ENCODE measurements at places on chromosomes 2 and 18.

GRCh38 chr18:33923980-33924379 is 300.7 kb downstream of the NOL4 start:
- DNase-seq: no peak
- no peak overlapping the region for H3K27ac ChIP-seq
- no peaks in the 10 kb centered on the region for H3K27me3 ChIP-seq
- no peaks in the 10 kb centered on the region for H3K4me1 ChIP-seq
- no peaks in the 10 kb centered on the region for H3K36me3 ChIP-seq
- H3K4me3 ChIP-seq: no peak overlapping the region

- no peak for DNase-seq
- H3K36me3 ChIP-seq: no peaks in the 10 kb centered on the region
- no peak overlapping the region for H3K27ac ChIP-seq
- no peaks in the 10 kb centered on the region for H3K4me1 ChIP-seq
- H3K4me3 ChIP-seq: no peak overlapping the region
- H3K27me3 ChIP-seq: no peaks in the 10 kb centered on the region
Observed at GRCh38 chr2:111975053-111975552, 76.7 kb downstream of the MERTK start.

- H3K36me3 ChIP-seq: peaks cover 31% of the 10 kb centered on the region
- H3K27me3 ChIP-seq: no peaks in the 10 kb centered on the region
- no peak overlapping the region for H3K27ac ChIP-seq
- H3K4me1 ChIP-seq: no peaks in the 10 kb centered on the region
- no peak for DNase-seq
- no peak overlapping the region for H3K4me3 ChIP-seq
Observed at GRCh38 chr18:23380817-23381216, 72.3 kb upstream of the RIOK3 start.

DNA sequence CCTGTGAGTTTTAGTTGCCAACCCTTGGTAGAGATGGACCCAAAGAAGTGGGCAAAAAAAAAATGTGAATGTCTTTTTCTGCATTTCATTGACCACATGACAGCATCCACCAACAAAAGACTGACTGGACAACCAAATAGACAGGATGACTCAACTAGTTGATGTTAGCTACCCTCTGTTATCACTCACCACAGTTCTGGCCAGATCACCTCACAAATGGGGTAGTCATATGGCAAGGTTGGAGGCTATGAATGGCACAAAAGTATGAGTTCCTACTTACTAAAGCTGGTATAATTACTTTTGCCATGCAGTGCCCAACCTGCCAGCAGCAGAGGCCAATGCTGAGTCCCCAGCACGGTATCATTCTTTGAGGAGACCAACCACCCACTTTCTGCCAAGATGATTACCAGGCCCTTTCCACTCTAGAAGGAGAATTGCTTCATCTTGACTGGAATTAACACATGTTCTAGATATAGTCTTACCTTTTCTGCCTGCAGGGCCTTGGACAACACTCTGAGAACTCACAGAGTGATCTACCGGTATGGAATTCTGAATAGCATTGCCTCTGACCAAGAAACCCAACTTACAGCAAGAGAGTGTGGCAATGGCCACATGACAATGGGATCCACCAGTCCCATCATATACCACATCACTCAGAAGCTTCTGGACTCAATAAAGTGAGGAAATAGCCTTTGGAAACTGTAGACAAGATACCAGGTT is 20.1 kb upstream of the TCF7L1 start:
- H3K27me3 ChIP-seq: peaks cover 9% of the 10 kb centered on the region
- no peak for DNase-seq
- no peaks in the 10 kb centered on the region for H3K36me3 ChIP-seq
- H3K27ac ChIP-seq: no peak overlapping the region
- no peak overlapping the region for H3K4me3 ChIP-seq

DNA sequence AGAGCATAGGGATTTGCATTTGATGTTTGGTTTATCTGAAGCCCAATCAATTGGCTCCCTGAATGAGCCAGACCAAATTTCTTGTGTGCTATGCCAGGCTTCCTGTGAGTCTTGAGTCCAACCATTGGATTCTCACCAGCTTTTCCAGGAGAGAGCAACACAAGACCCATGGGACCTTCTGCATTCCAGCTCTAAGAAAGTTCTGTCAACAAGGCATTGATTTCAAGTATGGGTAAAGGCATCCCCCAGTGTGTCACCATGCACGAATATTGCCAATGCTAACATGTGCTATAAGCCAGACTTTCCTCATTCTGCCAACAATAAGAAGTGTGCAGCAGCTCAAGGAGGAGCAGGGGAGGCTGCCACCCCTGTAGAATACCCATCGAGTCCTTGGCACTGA is 266.6 kb downstream of the ETAA1 start:
- H3K36me3 ChIP-seq: no peaks in the 10 kb centered on the region
- no peak for DNase-seq
- H3K27ac ChIP-seq: no peak overlapping the region
- no peaks in the 10 kb centered on the region for H3K4me1 ChIP-seq
- peaks cover 4% of the 10 kb centered on the region for H3K27me3 ChIP-seq

- no peaks in the 10 kb centered on the region for H3K4me1 ChIP-seq
- H3K4me3 ChIP-seq: no peak overlapping the region
- no peak overlapping the region for H3K27ac ChIP-seq
- peaks cover 43% of the 10 kb centered on the region for H3K27me3 ChIP-seq
Observed at GRCh38 chr18:51654488-51655326, 457.2 kb upstream of the MEX3C start.

GRCh38 chr2:229768235-229768634 is 53.9 kb upstream of the DNER start:
- peaks cover 76% of the 10 kb centered on the region for H3K36me3 ChIP-seq
- no peak overlapping the region for H3K4me3 ChIP-seq
- H3K4me1 ChIP-seq: no peaks in the 10 kb centered on the region
- no peak overlapping the region for H3K27ac ChIP-seq
